H4 (cell line): ENCODE measurements at places on chromosomes 7 and 10. TPM values are rescaled to one million over a fixed set of nuclear protein-coding genes. Genes with fewer than 3 reads are reported as not detected.

The POLR2J3 gene
- 4.9 and 11.9 TPM in 2 replicates for total RNA-seq

- no peak for DNase-seq
Measured at GRCh38 chr10:133016493-133017202, 71.1 kb upstream of the ADGRA1 start.

GRCh38 chr7:155483245-155483644, 25.3 kb downstream of the EN2 start:
- DNase-seq, result no peak

- no peak for DNase-seq
Measured at GRCh38 chr10:88270871-88271713, 312.0 kb downstream of the RNLS start.

DNA sequence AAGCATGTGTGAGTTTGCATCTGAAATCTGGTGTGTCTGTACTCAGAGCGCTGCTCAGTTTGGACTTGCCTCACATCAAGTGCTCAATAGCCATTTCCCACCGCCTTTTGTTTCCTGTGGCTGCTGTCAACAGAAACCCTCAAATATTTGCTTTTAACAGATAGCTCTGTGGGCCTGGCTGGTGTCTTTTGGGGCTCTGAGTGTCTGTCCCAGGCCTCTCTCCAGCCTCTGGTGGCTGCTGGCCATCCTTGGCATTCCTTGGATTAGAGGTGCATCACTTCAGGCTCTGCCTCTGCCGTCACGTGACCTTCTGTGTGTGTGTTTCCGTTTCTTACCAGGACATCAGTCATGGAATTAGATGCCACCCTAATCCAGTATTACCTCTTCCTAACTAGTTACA, 9.3 kb downstream of the YKT6 start:
- DNase-seq, result no peak

The NCF1 gene
- not detected in 2 replicates for total RNA-seq

DNA sequence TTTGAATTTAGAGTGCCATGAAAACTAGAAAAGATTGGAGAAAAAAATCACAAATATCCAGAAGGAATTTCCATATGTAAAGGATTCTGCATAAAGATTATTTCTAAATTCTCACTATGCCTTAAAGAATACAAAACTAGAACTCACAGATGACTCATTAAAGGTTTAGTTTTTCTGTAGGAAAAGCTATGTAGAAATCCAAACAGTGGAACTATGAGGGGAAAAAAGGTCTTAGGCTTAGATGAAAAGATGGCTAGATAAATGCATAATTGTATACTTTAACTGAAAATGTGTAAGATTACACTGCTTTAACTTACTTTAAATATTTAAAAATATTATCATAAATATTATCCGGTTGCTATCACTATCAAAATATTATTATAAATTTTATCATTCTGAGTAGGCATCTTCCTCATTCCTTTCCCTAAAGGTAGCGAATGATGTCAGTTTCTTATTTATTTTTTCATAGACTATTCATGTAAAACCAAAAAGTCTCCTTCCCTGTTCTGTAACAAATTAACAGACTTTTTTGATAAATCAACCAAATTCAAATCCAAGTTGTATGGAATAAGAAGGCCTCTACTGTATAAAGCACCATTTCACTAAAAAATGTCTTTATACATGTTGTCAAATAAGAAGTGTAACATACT, 69.1 kb upstream of the COMTD1 start:
- no peak for DNase-seq

GRCh38 chr7:94431176-94431575, 36.5 kb downstream of the COL1A2 start:
- no peak for DNase-seq

The TAS2R4 gene
- not detected in 2 replicates for total RNA-seq

- no peak for DNase-seq
Measured at GRCh38 chr7:87885018-87885417, 8.7 kb downstream of the DBF4 start.

GRCh38 chr7:95411036-95411435, 14.9 kb upstream of the PON3 start:
- peak; percentile 21 for DNase-seq
